Karpas-422 (cell line): ENCODE measurements at places on chromosomes 4 and X. TPM values are rescaled to one million over a fixed set of nuclear protein-coding genes. Genes with fewer than 3 reads are reported as not detected.

CT45A1 gene
- not detected in 2 replicates for total RNA-seq

ARSJ gene
- total RNA-seq: not detected in 2 replicates

MTNR1A gene
- total RNA-seq: not detected in 2 replicates

FDCSP gene
- total RNA-seq: not detected in 2 replicates

MAGEA8 gene
- total RNA-seq: not detected in 2 replicates

SUPT20HL1 gene
- total RNA-seq: not detected in 2 replicates

STS gene
- total RNA-seq: 15.6 and 28.5 TPM in 2 replicates
